Right atrium auricular region (tissue), 2 donors: ENCODE measurements at places on chromosomes 4 and X.

GRCh38 chr4:123452616-123453015 is 56.0 kb downstream of the SPRY1 start:
- DNase-seq: peak; percentile 63

GRCh38 chr4:53706422-53707032 is 115.2 kb upstream of the LNX1 start:
- no peak for DNase-seq

DNA sequence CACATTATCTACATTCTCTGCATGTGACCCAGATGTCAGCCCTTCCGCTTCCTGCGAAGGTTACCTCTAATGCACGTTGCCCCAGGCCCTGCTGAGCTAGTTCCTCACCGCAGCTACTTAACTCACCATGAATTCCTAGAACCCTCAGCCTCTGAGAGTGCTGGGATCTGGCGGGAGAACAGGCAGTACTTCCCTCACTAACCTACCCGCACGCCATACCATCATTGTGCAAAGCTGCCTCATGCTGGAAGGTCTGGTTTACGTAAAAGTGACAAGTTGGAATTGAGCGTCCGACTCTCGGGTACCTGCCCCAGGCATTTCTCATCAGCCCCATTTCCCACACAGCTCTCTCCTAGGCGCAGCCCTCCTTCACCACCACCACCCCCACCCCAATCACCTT is 6.3 kb downstream of the SLC25A4 start:
- no peak for DNase-seq

GRCh38 chrX:1239681-1240142 is 27.3 kb upstream of the CRLF2 start:
- DNase-seq: peak; percentile 85

DNA sequence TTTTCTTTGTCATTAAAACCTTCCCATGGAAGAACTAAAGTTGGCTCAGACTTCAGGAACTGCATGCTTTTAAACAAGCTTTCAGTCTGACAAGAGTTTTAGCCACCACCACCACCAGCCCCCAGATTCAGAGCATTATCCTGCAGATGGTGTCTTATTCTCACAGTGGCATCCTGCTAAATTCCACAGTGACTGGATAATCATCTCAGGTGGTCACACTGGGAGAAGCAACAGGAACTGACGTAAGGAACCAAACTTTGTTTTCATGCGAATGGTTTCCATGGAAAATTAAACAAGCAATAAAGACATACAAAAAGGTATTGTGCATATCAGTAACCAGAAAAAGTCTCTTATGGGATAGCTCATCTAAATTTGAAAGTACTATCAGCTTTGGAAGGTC is 370.7 kb downstream of the FBXW7 start:
- DNase-seq: no peak

DNA sequence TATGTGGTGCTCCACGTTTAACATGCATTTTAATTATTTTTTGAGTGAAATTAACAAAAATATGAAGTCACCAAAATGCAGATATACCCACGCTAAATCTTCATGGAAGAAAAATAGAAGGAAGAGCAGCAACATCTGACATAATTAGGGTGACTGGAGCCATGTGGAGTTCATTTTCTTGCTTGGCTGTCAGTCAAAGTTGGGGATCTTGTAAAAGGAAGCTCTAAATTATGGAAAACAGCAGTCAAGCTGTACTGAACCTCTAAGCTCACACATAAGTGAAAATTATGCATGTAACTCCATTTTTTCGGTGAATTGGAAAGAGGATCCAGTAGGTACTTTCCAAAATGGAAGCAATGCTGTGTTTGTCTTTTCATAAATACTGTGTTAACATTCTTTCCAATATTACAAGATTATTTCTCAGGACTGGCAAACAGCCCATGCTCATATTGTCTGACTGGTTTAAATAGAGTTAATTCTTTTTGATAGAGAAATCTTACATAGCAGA is 9.7 kb upstream of the PDGFC start:
- no peak for DNase-seq

DNA sequence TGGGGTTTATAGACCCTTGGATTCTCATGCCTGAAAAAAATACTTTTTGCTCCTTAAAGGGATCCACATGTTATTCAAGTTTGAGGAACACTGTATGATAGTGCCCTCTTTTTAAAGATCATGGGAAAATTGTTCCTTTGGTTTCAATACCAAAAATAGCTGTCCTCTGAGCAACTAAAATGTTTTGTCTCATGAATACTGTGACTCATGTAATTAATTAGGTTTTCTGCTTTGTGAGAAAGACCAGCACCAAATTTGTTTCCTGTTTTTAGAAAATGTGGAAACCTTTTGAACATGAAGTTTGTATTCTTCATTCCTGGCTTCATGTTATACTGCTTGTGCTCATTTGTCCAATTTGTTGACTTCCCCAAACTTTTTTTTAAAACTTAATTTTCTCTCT is 127.6 kb upstream of the SH3RF1 start:
- no peak for DNase-seq

DNA sequence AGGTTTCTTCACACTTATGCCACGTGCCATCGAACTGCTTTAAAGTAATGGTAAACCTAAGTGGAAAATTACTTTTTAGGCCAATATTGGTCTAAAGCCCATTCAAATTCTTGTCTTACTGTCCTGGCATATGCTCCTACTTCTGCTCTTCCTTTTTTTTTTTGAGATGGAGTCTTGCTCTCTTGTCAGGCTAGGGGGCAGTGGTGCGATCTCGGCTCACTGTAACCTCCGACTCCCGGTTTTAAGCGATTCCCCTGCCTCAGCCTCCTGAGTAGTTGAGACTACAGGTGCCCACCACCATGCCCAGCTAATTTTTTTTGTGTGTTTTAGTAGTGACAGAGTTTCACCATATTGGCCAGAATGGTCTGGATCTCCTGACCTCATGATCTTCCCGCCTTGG is 129.0 kb upstream of the TECRL start:
- no peak for DNase-seq

DNA sequence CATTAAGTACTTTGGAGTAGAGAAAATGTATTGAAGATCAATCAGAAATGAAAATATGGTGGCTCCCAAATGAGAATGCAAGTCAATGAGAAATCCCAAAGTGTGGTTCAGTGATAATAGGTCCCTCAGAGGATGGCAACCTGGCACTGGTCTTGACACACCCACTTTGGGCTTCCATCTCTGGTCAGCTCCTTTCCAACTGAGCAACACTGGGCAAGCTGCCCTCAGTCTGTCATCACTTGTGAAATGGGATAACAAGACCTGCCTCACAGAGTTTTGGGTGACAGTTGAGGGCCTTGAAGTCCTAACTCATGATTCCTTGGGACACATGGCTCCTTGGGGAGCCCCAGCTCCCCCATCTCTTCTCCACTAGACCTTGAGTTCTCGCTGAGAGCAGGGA is 29.0 kb upstream of the MAMLD1 start:
- DNase-seq: no peak

- no peak for DNase-seq
Observed at GRCh38 chr4:13611283-13611842, 16.2 kb downstream of the BOD1L1 start.

DNA sequence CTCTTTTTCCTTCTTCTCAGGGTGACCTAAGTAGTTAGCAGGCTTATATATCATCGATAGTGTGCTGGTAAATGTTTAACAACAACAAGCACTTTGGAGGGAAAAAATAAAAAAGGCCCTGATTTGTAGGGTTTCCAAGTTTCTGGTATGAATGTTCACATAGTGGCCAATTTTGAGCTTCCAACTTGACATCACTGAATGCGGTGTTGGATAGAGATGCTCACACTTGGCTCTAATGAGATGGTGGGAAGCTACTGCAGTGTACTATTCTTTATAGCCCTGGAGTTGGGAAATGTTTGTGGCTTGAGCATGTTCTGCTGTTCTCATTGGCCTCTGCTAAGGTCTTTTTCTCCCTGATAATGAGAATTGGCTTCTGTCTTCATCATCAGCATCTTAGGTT is 875.3 kb downstream of the PCDH7 start:
- no peak for DNase-seq

GRCh38 chrX:56029691-56030090 is 202.5 kb upstream of the KLF8 start:
- DNase-seq: no peak

- no peak for DNase-seq
Observed at GRCh38 chrX:4741024-4741423, 1027.6 kb upstream of the PRKX start.

GRCh38 chr4:110164251-110164650 is 34.2 kb downstream of the ELOVL6 start:
- DNase-seq: no peak

- DNase-seq: no peak
Observed at GRCh38 chr4:83151651-83152050, 37.1 kb upstream of the PLAC8 start.

- DNase-seq: no peak
Observed at GRCh38 chr4:93852680-93853079, 24.1 kb downstream of the ATOH1 start.

DNA sequence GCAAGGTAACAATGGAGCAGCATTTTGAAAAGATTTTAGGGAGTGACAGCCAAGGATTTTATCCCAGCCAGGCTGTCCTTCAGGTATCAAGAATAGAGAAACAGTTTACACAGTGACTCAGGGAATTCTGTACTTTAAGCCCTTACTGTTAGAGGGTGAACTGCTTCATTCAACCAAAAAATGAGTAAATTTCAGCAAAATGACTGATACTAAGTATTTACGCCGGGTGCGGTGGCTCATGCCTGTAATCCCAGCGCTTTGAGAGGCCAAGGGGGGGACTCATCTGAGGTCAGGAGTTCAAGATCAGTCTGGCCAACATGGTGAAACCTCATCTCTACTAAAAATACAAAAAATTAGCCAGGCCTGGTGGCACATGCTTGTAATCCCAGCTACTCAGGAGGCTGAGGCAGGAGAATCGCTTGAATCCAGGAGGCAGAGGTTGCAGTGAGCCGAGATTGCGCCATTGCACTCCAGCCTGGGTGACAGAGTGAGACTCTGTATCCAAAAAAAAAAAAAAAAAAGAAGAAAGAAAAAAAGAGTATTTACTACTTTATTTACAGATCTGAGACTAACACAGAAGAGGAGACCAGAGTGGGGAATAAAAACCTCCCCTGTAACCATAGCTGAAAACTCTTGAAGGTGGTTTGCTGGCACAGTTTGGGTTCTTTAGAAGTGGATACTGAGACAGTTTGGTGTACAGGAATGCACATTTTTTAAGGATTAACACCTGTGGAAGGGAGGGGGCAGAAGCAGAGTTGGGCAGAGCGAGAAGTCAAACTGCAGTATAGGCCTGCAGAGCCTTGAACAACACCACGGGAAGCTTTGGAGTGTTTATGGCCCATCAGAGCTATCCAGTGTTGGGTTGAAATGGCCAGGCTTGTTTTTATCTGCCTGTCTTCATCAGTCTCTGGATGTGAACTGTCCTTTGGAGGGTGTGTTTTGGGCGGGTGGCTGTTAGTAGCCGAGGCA is 40.5 kb downstream of the TMEM131L start:
- DNase-seq: no peak

DNA sequence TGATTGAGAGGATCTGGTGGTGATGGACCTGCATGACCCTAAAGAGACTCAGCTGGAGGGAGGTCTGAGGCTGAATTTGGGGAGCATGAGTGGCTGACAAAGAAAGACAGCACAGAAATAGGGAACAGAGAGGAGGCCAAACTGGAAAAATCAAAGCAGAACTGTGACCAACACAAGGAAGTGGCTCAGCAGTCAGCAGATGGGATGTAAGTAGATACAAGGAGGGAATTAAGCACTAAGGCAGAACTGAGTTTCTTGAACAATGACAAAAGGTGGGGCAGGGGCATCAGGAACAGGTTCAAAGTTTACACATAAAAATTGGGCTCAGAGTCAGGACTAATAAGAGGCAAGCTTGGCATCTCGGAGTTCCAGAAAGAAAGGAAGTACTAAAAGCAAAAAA is 144.3 kb upstream of the KLF3 start:
- DNase-seq: no peak

DNA sequence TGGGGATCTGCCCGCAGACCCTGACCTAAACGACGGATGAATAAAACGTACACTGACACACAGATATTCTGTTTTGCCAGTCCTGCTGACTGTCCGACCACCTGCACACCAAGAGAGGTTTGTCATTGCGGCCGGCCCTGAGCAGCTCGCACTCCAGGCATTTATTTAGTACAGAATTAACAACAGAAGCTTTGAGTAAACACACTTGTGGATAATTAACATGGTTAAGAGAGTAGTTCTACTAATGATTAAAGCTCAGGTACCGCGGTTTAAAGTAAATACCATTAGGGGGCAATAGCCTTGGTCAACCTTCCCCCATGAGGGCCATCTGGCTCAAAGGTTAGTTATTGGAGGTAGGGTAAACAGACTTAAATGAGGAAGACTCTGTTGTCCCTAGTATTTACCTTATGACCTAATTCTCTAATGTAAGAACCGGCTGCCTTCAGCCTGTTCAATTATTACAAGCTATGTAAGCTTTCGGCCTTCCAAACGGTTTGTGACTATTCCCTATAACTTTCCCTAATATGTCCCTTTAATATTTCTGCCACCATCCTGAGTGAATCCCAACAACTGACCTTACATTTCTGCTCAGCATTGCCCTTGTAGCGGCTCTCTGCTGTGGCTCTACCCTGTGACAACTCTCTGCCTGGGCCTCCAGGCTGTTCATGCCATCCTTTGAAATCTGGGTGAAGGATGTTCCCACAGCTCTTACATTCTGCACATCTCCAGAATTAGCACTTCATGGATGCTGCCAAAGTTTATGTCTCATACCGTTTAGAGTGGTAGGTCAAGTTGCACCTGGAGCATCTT is 46.9 kb upstream of the SYTL5 start:
- DNase-seq: no peak

- DNase-seq: no peak
Observed at GRCh38 chrX:7201496-7201895, 53.5 kb upstream of the PUDP start.

DNA sequence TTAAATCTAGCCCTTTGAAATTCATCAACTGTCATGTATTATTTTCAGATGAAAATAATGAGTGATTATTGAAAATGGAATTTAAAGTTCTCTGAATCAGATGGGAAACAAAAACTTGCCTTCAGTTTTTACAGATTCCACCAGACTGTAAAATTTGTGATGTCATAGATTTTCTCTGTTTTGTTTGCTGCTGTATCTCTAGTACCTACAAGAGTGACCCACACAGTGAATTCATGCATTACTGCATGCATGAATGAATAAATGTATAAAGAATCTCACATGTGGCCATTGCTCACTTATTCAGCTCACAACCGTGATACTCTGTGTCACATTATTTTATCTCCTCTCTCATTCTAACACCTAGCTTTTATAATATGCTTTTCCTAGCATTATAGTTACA is 532.2 kb upstream of the AGA start:
- no peak for DNase-seq
